NCI-H146 (cell line): ENCODE measurements at places on chromosomes 7 and 10.

DNA sequence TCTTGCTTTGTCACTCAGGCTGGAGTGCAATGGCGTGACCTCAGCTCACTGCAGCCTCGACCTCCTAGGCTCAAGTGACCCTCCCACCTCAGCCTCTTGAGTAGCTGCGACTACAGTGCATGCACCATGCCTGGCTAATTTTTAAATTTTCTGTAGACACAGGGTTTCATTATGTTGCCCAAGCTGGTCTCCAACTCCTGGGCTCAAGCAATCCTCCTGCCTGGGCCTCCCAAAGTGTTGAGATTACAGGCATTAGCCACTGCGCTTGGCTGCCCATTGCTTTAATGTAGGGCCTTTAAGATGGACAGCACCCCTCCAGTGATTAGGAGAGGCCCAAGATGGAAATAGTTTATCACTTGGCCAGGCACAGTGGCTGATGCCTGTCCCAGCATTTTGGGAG, 39.4 kb downstream of the NIPSNAP2 start:
- no peak for DNase-seq

DNA sequence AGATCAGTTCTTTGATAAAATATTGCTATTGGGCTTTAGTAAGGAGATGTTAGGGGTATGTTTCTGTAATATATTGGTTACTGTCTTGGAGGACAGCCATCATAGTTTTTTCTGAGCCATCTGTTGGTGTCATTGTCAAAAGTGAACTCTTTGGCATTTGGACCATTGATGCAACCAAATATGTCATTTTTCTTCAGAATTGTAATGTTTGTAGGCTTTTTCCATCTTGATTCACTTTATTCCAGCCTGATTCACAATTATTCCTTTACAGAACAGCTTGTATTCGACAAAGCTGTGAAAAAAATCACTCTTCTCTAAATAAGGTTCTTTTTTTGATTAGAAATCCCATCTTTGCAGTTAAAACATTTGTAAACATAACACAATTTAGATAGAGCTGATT, 37.4 kb downstream of the SMNDC1 start:
- no peak for DNase-seq

GRCh38 chr7:75887669-75888369, 9.0 kb downstream of the RHBDD2 start:
- no peak for DNase-seq

- DNase-seq = no peak
Observed at GRCh38 chr10:4353059-4353655, 472.9 kb upstream of the AKR1E2 start.

GRCh38 chr7:45402480-45403218, 171.5 kb upstream of the ADCY1 start:
- no peak for DNase-seq

DNA sequence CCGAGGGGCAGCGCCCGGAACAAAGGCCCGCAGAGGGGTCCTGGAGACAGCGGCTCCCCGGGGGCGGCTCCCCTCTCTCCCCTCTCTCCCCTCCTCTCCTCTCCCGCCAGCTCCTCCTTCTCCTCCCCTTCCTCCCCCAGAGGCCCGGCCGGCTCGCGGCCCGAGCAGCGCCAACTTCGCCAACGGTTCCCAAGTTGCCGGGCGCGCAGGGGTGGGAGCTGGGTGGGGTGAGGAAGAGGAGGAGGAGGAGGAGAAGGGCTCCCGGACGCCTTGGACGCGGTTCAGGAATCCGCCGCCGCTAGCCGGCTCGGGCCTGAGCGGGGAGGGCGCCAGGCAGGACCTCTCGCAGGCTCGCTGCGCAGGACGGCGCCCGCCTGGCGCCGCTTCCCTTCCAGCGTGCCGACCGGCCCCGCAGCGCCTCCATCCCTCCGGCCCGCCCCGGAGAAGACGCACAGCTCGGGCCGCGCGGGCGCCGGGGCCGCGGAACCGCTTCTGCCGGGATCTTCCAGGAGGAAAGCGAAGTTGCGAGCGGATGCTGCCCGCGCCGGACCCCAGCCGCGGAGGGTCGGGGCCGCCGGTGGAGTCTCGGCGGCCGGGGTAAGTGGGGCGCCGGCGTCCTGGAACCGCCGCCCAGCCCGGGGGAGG, at the start of gene CHST3:
CHST3 (plus strand) TSS at position 298 of the 645 bp plus-strand sequence. CDS start 41,448 bp downstream, outside the sequence.
- DNase-seq = peak; percentile 48

DNA sequence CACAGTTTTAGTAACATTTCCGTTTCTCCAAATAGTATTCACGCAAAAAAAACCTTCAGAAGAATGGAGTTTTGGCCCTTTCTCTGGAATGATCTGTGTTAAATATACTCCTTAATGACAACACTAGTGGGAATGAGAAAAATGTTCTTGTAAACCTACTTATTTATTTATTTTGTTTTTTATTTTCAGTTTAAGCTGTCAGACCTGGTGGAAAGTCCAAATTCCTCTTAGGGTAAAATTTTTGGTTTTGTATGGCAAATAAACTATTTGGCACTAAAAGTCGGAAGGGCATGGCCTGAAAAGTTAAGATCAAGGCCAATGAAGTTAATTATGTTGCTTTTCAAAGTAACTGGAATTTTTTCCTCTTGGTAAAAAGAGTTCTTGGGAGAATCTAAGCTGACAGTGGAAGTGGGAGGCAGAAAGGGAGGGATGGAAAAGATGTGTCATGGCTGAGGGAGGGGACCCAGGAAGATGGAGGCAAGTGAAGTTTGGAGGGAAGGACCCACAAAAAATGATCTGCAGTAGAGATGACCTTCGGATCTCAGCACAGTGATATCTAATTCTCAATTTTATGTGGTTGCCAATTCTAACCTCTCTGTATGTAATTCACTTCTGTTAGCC, 33.5 kb upstream of the VPS41 start:
- DNase-seq = no peak

GRCh38 chr10:94343151-94343550, 19.6 kb downstream of the NOC3L start:
- DNase-seq = no peak

GRCh38 chr10:129877773-129878371, 86.2 kb downstream of the EBF3 start:
- no peak for DNase-seq

DNA sequence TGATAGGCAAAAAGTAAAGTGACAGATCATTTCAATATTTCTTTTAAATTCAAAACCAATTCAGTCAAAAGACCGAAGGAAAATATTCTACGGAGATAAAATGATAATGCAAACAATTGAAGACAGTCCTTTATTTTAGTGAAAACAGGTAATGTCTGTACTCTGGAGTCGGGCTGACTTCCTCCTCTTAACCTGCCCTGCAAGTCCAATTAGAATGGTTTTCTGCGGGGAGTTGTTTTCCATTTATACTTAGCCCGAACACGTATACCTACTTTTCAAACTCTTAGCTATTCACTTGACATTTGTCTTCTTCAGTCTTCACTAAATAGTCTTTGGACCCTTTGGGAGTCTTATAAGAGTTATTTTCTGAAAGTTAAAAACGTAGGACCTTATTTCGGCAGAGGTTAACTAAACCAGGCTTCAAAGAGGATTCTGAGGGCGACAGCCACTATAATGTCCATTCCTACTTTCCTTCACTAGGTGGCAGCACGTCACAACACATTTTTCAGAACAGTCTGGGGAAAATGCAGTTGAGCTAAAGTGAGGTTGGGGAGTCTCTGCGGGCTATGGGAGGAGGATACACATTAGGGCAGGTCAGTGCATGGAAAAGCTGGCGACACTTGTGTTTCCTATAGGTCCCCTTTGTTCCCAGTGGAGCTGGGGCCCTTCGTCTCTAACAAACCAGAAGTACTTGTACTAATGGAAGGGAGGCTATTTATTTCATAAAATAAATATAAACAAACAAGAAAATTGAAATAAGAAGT, 472.0 kb downstream of the KCNMA1 start:
- peak; percentile 68 for DNase-seq

DNA sequence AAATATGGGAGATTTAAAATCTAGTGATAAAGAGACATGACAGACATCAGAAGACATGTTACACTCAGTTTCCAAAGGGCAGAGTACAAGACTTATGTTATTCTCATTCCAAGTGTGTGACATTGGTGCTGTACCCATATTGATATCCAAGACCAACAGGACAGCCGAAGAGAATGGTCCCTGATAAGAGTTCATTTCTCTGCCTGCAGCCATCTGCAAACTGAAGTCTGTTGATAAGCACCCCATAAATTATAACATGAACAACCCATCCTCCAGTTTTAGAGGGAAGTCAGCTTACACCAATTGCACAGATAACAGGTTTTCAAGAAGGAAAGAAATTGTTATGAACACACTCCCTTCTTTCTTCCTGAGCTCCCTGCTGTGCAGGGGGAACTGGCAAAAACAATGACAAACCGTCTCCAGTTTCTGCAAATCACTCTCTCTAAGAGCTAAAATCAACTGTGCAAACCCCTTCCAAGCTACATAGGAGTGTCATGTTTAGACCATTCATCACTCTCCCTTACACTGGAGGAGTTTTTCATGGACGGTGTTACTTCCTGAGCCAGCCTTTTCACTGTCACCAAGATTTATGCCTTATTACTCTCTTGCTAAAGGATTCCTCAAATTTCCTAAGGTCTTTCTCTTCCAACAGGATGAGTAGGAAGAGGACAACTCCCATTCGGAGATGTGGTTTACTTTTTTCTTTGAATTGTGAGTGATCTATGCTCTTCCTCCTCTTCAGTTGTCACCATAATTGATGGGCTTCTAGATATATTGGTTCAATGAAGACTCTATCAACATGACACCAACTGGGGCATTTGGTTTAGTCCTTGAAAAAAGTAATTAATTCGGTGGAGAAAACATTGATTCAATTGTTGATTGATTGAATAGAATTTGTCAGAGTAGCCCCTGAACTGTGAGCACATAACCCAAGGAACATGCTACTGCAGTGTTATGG, 80.3 kb upstream of the FAM171A1 start:
- DNase-seq = no peak

- DNase-seq = peak; percentile 7
Observed at GRCh38 chr7:77903597-77903996, 105.0 kb downstream of the PHTF2 start.

DNA sequence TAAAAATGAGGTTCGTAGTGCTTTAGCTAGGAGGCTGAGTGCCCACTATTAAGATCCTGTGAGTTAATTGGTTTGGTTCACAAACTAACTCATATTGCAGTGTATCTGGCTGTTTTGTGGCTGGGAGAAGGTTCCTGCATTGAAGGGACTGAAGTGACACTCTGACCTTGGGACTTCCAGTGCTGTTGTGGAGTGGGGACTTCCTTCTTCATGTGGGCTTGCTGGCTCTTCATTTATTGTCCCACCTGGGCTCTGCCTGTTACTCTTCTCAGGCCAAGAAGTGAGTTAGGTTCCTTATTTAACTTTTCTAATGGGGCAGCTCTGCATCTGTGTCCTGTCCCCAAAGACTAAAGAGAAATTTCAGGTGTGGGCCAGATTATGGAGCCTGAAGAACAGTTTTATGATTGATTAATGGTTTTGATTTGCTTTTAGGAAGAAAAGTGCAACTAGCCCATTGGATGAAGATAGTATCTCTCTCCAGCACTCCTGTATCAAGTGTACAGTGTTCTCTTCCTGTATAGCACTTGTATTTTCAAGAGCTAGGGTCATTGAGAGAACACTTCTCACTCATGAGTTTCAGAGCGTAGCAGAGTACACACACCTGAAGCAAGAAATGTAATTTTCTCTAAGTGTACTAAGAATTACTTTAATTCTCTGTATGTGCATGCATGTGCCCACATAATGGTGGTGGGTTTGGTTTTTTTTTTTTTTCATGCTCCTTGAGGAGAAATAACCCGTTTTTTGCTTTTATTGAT, 54.8 kb downstream of the AUTS2 start:
- DNase-seq = no peak
